Hematopoietic multipotent progenitor cell treated with erythropoietin and hydrocortisone succinate and interleukin-3 and kit ligand, for 17 days (in vitro differentiated cells): ENCODE measurements at places on chromosomes 2 and 18.

GRCh38 chr2:174693344-174693743, 70.9 kb downstream of the CHRNA1 start:
- no peak for DNase-seq

GRCh38 chr18:79010802-79011201, 31.2 kb downstream of the SALL3 start:
- DNase-seq: no peak

GRCh38 chr2:97267411-97268074, 154.6 kb downstream of the ANKRD36 start:
- no peak for DNase-seq

DNA sequence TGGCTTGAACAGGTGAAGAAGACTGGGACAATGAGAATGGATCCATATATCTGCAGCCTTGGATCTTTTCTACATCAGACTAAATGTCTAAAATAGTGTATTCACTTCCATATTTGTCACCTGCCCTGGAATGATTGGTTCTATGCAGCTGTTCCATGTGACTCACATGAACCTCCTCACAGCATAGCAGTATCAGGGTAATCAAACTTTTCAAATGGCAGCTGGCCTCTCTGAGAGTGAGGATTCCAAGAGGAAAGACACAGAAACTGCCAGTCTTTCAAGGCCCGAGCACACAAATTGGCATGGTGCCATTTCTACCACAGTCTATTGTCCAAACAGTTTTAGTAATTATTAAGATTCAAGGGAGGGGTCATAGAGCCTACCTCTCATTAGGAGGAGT, 859.3 kb downstream of the BCL11A start:
- DNase-seq: no peak

DNA sequence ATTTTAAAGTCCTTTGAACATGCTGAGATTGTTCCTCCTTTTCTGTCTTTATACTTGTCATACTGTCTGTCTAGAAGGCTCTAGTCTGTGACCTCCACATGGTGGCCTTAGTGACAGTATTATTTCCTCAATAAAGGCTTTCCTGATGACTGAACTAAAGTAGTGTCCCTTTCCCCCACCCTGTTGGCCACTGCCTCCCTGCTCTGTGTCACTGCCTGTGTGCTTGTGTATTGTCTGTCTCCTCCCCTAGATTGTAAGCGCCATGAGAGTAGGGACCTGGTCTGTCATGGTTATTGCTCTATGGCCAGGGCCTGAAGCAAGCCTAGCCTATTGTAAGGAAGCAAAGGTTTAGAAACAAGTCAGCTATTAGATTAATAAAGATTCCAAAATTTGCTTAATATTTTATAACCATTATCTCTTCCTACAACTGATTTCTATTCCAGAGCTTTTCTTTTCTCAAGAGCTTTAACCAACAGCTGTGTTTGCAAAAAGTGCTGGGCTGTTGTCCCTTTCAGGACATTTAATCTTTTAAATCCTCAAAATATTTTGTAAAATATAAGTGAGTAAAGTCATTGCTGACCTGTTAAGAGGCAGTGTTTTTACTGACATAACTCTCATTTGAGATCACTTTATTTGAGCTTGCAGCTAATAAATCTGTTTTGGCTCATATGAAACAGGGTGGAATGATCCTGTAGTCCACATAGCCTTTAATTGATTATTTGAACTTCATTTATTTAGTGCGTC, 35.5 kb downstream of the DIS3L2 start:
- no peak for DNase-seq

GRCh38 chr18:59748628-59749360, 51.6 kb upstream of the CCBE1 start:
- DNase-seq: no peak

GRCh38 chr18:74275736-74276135, 16.0 kb downstream of the CYB5A start:
- DNase-seq: no peak

GRCh38 chr2:238128534-238129001, 9.9 kb upstream of the KLHL30 start:
- DNase-seq: no peak

- DNase-seq: no peak
Measured at GRCh38 chr2:28049899-28050298, 159.4 kb downstream of the BABAM2 start.

GRCh38 chr2:155382776-155383175, 684.3 kb downstream of the KCNJ3 start:
- DNase-seq: no peak

- DNase-seq: no peak
Measured at GRCh38 chr2:238176613-238177012, 17.8 kb downstream of the ERFE start.

- DNase-seq: no peak
Measured at GRCh38 chr2:240585101-240585500, 1.4 kb upstream of the CAPN10 start.

DNA sequence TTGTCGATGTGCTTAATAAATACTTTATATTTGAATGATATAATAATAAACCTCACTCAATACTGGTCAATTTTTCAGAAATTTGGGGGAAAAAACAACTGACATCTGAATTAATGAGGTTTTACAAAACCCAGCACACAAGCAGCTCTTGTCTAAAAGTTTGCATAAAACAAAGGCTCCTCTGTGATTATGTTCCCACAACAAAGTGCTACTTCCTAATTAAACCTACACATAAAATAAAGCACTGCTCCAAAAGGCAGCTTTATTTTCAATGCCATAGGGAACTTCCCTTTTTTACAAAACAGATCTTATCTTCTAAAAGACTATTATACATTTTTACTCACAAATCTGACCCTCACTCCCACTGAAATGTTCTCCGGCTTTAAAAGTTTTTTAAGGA, 47.1 kb downstream of the LAMA1 start:
- DNase-seq: no peak

DNA sequence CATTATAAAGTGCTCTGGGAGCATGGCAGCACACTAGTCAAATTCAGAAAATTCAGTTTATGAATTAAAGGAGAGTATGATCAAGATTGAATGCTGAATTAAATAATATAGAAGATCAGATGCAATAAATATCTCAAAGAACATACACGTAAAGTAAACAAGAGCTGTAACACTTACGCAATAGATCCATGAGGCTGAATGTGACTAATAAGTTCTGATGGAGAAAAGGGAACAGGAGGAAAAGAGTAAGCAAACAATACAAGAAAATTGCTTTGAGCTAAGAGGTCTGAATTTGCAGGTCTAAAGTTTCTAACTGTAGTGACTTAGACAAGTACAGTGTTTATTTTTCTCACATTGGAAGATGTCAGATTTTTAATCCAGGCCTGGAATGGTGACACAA, 646.7 kb upstream of the ZNF804A start:
- no peak for DNase-seq

- no peak for DNase-seq
Measured at GRCh38 chr2:72033636-72034035, 114.0 kb downstream of the CYP26B1 start.
